ENCODE measurements at places on chromosomes 3 and 15.

- no peak for DNase-seq
Measured at GRCh38 chr3:69890084-69890483, 109.4 kb upstream of the SAMMSON start.

- DNase-seq: no peak
Measured at GRCh38 chr3:70488131-70488530, 175.7 kb upstream of the MDFIC2 start.

GRCh38 chr3:47523310-47524073 is 10.0 kb upstream of the ELP6 start:
- no peak for DNase-seq

DNA sequence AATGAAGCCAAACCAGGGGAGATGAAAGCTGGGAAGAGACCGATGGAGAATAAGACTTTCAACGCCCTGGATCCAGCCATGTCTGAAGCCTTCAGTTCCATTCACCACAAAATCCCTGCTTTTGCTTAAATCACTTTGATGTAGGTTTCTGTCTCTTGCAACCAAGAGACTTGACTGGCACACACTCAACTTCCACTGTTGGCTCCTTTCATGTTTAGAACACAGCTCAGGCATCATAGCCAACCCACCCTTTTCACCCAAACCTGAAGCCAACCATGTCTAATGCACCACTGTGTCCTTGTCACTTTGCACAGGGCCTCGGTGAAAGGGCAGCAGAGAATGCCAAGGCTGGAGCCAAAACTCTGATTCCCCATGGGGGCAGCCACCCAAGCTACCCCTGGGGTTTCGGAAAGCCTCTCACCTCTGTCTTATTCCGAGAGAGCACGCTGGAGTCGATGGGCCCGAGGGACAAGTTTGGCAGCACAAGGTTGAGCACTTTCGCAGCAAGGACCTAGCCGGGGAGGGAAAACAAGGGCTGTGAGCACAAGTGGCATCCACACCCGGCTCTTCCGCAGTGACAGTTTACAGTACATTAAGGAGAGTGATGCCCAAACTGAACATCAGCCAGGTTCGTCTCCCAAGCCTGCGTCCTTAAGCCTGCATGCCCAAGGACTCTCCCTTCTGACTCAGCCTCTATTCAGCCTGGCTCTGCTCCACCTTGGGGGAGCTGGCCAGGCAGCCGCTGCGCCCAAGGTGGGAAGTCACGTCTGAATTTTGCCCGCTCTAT is 37.6 kb downstream of the ABTB1 start:
- DNase-seq: peak; percentile 12

DNA sequence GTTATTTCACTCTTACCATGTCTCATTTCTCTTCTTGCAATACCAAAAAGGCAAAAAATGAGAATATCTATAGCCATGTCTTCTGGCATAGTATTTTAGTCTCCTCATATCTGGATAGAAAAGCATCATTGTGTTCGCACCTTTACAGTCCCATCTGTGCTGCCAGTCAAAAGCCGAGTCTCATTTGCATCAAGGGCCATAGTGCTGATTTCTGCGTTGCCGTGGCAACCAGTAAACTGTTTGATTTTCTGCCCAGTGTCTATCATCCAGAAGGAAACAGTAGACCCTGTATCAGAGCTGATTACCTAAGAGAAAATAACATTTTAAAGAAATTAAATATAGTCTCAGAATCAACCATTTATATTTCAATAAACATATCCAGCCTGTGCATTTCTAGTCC is 86.1 kb upstream of the SERPINI2 start:
- DNase-seq: peak; percentile 24

DNA sequence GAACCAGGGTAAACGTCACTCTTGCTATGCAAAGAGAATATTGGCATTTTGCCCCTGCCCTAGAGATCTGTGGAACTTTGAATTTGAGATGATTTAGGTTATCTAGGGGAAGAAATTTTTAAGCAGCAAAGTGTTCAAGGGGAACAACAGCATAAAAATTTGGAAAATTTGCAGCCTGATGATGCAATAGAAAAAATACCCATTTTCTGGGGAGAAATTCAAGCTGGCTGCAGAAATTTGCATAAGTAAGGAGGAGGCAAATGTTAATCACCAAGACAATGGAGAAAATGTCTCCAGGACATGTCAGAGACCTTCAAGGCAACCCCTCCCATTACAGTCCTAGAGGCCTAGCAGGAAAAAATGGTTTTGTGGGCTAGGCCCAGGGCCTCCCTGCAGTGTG is 4.4 kb upstream of the RPL32 start:
- DNase-seq: no peak

- DNase-seq: no peak
Measured at GRCh38 chr3:12443781-12444522, 40.3 kb upstream of the TSEN2 start.
